ENCODE measurements at places on chromosomes 3 and 15. TPM values are rescaled to one million over a fixed set of nuclear protein-coding genes. Genes with fewer than 3 reads are reported as not detected.

Gene MED12L
- total RNA-seq: under 0.01 TPM

Gene BTLA
- under 0.01 TPM for total RNA-seq

Gene LRRC31
- total RNA-seq: not detected

Gene VPS18
- 36.3 TPM for total RNA-seq

Gene EIF1B
- 15.8 TPM for total RNA-seq

Gene FBXW12
- total RNA-seq: not detected

Gene ALG3
- 43.5 TPM for total RNA-seq

Gene CFAP44
- 0.97 TPM for total RNA-seq

Gene ANKRD34C
- total RNA-seq: not detected

Gene PP2D1
- total RNA-seq: not detected

Gene TGM5
- total RNA-seq: not detected

Gene CYP1A1
- 31.5 TPM for total RNA-seq

Gene CCR3
- total RNA-seq: not detected

Gene SATB1
- 11.5 TPM for total RNA-seq

Gene MTFMT
- 10.7 TPM for total RNA-seq

Gene GABRR3
- total RNA-seq: not detected

Gene CFAP92
- 0.69 TPM for total RNA-seq

Gene GADL1
- under 0.01 TPM for total RNA-seq

Gene TMEM212
- not detected for total RNA-seq

All from bladder microvascular endothelial cell (primary cell).